NCI-H1930 (cell line): ENCODE measurements at places on chromosomes 2 and 18.

DNA sequence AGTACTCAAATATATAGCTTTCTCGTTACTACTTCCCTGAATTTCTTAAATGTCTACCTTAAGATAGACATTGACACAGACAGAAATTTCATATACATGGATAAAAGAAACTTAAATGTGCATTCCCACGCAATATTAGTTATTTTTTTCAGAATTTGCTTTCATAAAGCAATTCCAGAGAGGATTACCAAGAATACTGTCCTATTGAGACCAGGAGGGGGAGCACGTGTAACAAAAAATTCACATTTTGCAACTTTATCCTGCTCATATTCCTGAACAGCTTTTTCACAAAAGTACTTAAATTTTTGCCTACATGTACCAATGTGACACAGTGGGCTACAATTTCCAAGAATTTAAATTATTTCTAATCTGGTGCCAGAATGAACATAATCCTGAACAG lies 30.7 kb upstream of the ERCC3 start:
- DNase-seq: no peak

DNA sequence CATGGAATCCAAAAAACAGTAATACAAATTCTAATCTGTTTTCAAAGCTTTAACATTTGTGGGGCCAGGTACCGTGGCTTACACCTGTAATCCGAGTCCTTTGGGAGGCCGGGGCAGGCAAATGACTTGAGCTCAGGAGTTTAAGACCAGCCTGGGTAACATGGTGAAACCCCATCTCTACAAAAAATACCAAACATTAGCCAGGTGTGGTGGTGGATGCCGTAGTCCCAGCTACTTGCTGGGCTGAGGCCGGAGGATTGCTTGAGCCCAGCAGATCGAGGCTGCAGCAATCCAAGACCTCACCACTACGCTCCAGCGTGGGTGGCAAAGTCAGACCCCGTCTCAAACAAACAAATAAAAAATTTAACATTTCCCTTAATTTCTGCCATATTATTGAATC lies 74.3 kb upstream of the SALL3 start:
- no peak for DNase-seq

DNA sequence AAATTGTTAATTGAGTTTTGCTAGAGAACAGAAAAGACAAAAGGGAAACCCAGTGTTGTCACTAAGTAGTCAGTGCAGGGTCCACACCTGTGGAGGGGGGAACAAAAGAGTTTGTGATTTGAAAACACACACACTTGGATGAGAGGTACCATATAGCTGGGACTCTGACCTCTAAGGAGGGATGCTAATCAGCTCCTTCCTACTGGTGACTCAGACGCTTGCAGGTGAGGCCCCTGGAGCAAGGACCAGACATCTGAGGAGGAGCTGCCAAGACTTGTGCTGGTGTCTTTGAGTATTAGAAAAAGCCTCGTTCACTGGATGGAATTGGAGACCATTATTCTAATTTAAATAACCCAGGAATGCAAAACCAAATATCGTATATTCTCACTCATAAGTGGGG lies 146.4 kb upstream of the MAP2 start:
- no peak for DNase-seq

GRCh38 chr2:112916625-112917247 lies 5.8 kb downstream of the IL37 start:
- DNase-seq: no peak

GRCh38 chr18:79989195-79989497 lies 783 bp upstream of the TXNL4A start:
- no peak for DNase-seq

DNA sequence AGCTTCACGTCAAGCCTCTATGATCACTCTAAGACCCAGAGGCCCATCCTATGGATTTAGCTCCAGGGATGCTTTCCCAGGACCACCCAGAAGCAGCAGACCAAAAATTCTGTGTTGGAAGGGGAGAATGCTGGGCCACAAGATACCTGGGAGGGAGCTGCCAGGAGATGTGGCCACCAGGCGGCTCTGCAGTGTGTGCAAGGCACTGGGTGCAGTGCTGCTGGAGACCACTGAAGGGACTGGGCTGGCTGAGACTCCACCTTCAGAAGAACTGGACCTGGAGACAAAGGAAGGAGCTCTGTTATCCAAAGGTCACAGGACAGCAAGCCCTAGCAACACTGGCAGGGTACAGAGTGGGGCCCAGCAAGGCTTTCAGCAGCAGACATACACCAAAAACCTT lies 34.0 kb downstream of the KANSL3 start:
- DNase-seq: no peak

GRCh38 chr2:143942486-143942885 lies 577.4 kb downstream of the ZEB2 start:
- no peak for DNase-seq

GRCh38 chr2:47528874-47529273 lies 125.9 kb downstream of the MSH2 start:
- no peak for DNase-seq

- DNase-seq: no peak
Observed at GRCh38 chr18:56715121-56715520, 64.0 kb downstream of the WDR7 start.
